Memory B cell (primary cell): ENCODE measurements at places on chromosomes 1 and 21.
A peak's percentile ranks its signal among the peaks of the same experiment; 100 is the strongest.

DNA sequence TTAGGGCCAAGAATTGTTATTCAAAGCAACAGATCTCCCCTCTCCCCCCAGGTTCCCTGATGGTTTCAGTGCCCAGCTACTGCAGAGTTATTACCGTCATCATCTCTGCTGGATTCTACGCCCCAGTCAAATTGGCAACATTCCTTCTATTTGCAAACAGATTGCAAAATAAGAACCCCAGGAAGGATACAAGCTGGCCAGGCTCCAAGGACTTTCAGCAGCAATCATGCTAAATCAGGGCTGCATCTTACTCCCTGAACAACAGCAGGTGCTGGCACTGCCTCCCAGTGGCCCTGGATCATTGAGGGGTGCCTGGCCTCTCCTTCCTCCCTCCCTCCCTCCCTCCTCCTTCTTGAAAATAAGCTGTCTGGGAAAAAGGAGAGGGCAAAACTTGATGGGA, 521.6 kb upstream of the BEND5 start:
- no peak for DNase-seq

- peak; percentile 57 for DNase-seq
Measured at GRCh38 chr1:30379684-30380624, 343.4 kb downstream of the MATN1 start.

- DNase-seq: no peak
Measured at GRCh38 chr1:181100934-181101333, 12.4 kb downstream of the IER5 start.

GRCh38 chr1:227849251-227849650, 33.8 kb downstream of the PRSS38 start:
- DNase-seq: no peak

GRCh38 chr1:160580221-160580812, 1.0 kb upstream of the CD84 start:
- no peak for DNase-seq

DNA sequence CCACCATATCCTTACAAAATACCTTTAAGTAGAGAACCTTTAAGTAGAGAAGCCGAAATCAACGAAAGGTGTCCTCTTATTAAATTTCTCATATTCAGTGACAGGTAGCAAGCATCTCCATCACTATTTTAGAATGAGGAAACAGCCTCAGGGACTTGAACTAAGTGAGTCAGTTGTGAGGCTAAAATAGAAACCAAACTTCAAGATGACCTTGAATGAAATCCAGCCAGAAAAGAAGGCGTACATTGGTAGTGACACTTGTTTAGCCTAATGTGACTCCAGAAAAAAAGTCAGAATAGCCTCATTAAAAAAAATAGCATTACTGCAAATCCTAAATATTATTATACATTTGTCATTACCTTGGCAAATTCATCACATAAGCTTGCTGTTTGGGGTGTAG, 20.1 kb downstream of the RGS8 start:
- DNase-seq: no peak

- DNase-seq: no peak
Measured at GRCh38 chr1:221961532-221962292, 219.8 kb upstream of the DUSP10 start.

GRCh38 chr1:39394059-39394458, 97.4 kb upstream of the BMP8A start:
- no peak for DNase-seq

DNA sequence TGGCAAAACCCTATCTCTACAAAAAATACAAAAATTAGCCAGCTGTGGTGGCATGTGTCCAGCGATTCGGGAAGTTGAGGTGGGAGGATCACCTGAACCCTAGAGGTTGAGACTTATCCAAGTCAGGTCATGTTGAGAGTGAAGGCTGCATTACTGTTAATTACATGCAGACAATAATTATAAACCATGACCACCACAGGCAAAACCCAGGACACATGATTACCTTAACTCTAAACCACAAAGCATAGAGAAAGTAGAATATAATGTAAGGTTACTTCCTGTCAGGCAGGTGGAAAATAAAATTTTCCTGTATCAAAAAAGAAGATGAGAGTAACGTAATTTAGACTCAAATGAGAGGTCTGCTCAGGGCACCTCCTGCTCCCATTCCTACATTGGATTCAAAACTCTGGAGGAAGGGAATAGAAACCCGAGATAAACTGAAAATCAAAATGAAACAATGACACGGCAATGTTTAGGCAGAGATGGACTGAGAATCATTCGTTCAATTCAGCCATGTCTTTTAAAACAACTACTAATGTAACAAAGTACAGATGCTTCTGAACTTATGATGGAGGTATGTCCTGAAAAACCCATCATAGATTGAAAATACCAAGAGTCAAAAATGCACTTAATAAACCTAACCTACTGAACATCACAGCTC, 33.6 kb downstream of the RGS8 start:
- DNase-seq: no peak

DNA sequence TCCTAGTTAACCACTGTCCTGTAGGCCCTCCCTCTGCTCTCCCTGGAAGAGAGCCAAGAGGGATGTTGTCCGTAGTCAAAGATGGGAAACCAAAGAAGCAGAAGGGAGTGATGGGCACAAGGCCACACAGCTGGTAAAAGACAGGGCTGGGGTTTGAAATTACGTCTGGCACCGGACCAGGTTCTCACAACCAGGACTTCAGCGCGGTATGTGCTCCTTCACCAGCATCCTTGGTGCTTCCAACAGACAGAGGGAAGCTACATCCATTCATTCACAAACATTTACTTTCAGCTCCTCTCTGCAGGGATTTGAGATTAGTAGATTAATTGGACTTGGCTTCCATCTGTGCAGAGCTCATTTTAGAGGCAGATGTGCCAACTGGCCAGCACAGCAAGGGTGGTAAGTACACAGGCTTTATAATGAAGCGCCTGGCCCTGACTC, 191.2 kb downstream of the TRABD2B start:
- DNase-seq: no peak

DNA sequence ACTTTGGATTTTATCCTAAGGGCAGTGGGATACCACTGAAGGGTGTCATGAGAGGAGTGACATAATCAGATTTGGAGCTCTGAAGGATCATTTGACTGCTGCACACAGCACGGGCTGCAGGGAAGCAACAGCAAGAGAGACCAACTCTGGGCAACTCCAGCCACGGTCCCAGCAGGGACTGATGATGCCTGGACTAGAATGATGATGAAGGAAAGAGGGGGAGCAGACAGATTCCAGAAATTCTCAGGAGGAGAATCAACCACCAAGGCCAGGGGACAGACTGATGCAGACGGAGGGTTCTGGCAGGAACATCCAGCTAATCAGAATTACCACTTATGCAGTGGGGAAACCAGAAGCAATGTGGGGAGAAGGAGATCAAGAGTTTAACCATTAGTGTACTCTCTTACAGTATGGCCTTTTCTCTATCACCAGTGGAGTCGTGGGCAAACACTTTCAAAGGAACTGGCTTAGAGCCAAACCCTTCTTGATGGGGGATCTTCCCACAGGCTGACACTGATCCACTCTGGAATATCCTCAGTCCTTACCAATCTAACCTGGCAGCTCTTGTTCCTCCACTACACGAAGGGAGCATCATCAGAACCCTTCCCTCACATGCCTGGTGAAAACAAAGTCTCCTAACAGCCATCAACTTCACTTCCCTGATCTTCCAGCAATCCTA, 3.3 kb downstream of the URB1 start:
- no peak for DNase-seq

DNA sequence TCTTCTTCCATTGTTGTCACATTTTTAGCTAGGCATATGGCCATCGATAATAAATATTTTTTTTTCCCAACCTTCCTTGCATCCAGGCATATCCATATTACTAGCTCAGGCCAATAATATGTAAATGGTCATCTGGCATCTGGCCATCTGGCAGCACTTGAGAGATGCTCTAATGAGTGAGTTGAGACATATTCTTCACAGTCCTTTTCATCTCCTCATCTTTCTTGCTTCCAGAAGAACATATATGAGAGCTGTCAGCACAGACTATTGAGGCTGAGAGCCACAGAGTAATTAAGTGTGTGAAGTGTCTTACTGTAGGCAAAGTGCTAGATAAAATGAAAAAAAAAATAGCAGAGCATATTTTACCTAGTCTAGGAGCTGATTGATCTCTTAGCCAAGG, 628.4 kb upstream of the TMPRSS15 start:
- no peak for DNase-seq

GRCh38 chr1:64005801-64006200, 197.6 kb upstream of the UBE2U start:
- no peak for DNase-seq

- no peak for DNase-seq
Measured at GRCh38 chr1:112855152-112855828, 100.7 kb downstream of the SLC16A1 start.

DNA sequence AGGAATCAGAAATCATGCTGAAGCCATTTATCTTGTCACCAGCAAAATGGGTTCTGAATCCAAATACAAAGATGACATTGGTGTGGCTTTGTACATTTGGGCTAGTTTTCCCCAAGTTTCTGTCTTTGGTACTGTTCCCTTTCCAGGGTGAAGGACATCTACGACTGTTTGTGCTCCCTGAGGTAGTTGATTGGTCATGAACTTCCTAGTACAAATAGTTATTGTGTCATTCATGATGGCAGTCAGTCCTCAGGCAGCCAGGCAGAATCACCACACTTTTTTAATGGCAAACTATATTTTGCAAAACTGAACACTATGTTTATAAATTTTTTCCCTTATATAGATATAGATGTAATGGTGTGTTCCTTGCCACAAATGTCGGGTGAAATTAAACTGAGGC, 46.0 kb downstream of the CEP350 start:
- no peak for DNase-seq

GRCh38 chr1:8003438-8004112, 22.5 kb downstream of the ERRFI1 start:
- DNase-seq: no peak

- no peak for DNase-seq
Measured at GRCh38 chr1:165327538-165327937, 29.0 kb downstream of the LMX1A start.

DNA sequence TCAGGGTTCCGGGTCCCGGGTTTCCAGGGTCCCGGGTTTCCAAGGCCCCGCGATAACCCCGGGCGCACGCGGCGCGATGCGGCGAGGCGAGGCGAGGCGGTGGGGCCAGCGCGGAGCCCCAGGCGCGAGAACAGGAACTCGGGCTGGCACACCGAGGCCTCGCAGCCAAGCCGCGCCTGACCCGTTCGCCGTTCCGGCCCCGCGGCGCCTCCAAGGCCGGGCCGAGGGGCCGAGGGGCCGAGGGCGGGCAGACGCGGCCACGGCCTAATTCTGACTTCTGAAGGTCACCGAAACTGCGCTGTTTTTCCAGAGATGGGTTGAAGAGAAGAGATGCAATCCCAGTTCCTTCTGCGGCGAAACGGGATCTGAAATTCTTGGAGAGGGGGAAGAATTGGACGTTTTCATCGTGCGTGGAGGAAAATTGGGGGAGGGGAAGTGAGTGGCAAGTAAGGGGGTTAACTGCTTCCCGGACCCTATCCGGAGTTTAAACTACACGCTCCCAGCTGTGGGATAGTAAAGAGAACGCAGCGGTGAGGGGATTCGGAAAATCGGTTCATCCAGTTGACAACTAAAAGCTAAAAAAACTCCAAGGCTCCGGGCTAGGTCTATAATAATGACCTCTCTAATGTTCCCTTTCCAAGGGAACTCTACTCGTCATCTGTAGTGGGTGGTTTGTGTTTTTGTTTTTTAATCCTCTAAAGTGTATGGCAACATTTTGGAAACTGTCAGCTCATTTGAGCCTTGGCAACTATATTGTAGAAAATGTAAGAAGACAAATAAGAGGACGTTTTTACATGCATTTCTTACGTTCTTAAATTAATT, 8.2 kb downstream of the TBX15 start:
- DNase-seq: no peak

- DNase-seq: no peak
Measured at GRCh38 chr21:20108016-20108415, 890.2 kb upstream of the NCAM2 start.

- no peak for DNase-seq
Measured at GRCh38 chr1:181595234-181595633, 111.9 kb downstream of the CACNA1E start.

- no peak for DNase-seq
Measured at GRCh38 chr1:30819244-30819571, 61.6 kb upstream of the LAPTM5 start.

GRCh38 chr1:12521096-12521495, 96.9 kb downstream of the DHRS3 start:
- DNase-seq: no peak

- DNase-seq: no peak
Measured at GRCh38 chr1:234398849-234399381, 25.7 kb downstream of the COA6 start.

DNA sequence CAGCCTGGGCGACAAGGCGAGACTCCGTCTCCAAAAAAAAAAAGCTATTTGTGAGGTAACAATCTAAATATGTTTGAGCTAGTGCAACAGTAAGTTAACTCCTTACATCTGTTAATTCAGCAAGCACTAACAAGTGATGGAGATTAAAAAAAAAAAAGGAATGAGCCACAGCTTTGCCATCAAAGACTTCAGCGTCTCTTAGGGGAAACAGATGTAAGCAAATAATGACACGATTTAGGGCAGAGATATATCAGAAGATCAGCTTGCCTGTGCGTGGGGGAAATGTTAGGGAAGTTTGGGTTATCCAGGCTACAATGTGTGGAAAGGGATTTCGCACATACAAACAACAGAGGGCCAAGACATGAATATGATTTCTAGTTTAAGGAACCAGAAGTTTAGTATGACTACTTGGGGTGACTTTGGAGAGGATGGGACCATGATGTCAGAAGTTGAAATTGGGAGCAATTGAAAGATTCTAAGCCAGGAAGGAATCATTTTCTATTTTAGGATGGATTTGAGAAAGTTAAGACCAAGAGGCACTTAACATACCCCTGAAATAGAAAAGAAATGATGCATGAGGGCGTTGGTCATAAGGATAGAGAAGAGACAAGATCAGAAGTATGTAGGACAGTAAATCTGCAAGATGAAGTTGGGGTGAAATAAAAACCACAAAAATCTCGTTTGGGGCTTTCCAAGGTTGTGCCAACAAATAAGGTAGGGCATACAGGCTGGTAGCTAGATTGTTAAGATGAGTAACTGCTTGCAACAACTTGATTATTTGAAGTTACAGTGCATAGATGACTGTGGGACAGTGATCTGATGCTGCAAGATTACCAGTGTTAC, 2.4 kb upstream of the BRWD1 start:
- DNase-seq: no peak

DNA sequence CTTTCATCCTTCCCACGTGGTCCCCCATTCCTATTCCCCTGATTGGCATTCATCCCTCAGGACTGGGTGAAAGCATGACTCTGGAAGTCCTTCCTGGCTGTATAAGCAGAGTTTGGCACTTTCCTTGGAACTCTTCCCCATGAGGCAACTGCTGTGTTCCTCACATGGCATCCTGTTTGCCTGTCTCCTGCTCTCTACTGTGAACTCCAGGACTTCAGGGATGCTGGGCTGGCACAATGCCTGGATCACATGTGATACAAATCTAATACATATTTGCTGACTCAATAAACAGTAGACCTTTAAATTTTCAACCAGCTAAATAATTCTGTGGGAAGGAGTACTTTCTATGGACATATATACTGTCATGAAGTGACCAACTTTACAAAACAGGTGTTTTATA, 46.8 kb upstream of the EDEM3 start:
- no peak for DNase-seq

- DNase-seq: no peak
Measured at GRCh38 chr1:9569267-9569666, 19.4 kb upstream of the TMEM201 start.
